ENCODE measurements at places on chromosomes 12 and 14.

GRCh38 chr12:111754671-111755070 is 12.1 kb upstream of the ALDH2 start:
- DNase-seq: no peak

- DNase-seq: peak; percentile 37
Observed at GRCh38 chr12:70733385-70733784, 96.2 kb upstream of the PTPRB start.

GRCh38 chr14:100902295-100903133 is 1.0 kb downstream of the RTL1 start:
- no peak for DNase-seq

- no peak for DNase-seq
Observed at GRCh38 chr14:31411218-31411727, 9.1 kb downstream of the HEATR5A start.

- no peak for DNase-seq
Observed at GRCh38 chr12:23816394-23816851, 133.0 kb downstream of the SOX5 start.
